ENCODE measurements at places on chromosomes 1 and 21. TPM values are rescaled to one million over a fixed set of nuclear protein-coding genes. Genes with fewer than 3 reads are reported as not detected.

The SLAMF6 gene
- not detected for total RNA-seq

The SNX7 gene
- total RNA-seq: 19.0 TPM

The AJAP1 gene
- not detected for total RNA-seq

The ACTL8 gene
- total RNA-seq: not detected

The AHDC1 gene
- total RNA-seq: 1.7 TPM

The NHLH1 gene
- 0.27 TPM for total RNA-seq

The ICOSLG gene
- 0.40 TPM for total RNA-seq

The PDE4B gene
- total RNA-seq: 83.5 TPM

The SLC35F3 gene
- 2.5 TPM for total RNA-seq

The FNDC5 gene
- 0.59 TPM for total RNA-seq

The SPOCD1 gene
- 0.81 TPM for total RNA-seq

The FCGR3B gene
- not detected for total RNA-seq

The SLC6A9 gene
- total RNA-seq: 12.9 TPM

The MAGI3 gene
- 4.1 TPM for total RNA-seq

The MYOG gene
- total RNA-seq: not detected

The PGBD5 gene
- not detected for total RNA-seq

The EPHB2 gene
- total RNA-seq: 0.23 TPM

The OLIG1 gene
- total RNA-seq: not detected

The CHIA gene
- not detected for total RNA-seq

The ZNF648 gene
- not detected for total RNA-seq

The ELAPOR1 gene
- total RNA-seq: 0.23 TPM

The CFHR3 gene
- total RNA-seq: 5.0 TPM

The OLIG2 gene
- total RNA-seq: not detected

The TSPAN1 gene
- total RNA-seq: 0.07 TPM

The WDR64 gene
- not detected for total RNA-seq

The ZNF695 gene
- 13.1 TPM for total RNA-seq

The C1orf74 gene
- 5.4 TPM for total RNA-seq

The MNDA gene
- not detected for total RNA-seq

The PLPPR5 gene
- not detected for total RNA-seq

The ZC3H12A gene
- 12.3 TPM for total RNA-seq

The TNFSF18 gene
- total RNA-seq: 4.5 TPM

The ALX3 gene
- not detected for total RNA-seq

The IFFO2 gene
- total RNA-seq: 15.5 TPM

The TLCD4 gene
- 10.5 TPM for total RNA-seq

The ALPL gene
- total RNA-seq: 0.12 TPM

The HMCN1 gene
- 1.2 TPM for total RNA-seq

The PLA2G2C gene
- total RNA-seq: not detected

The DMRTA2 gene
- total RNA-seq: 10.7 TPM

The KLF17 gene
- total RNA-seq: not detected

The TOR3A gene
- 98.0 TPM for total RNA-seq

The SLC2A5 gene
- not detected for total RNA-seq

The HEYL gene
- 0.77 TPM for total RNA-seq

The ITLN1 gene
- not detected for total RNA-seq

The SEC16B gene
- 0.38 TPM for total RNA-seq

The IQCC gene
- total RNA-seq: 2.9 TPM

The ZYG11B gene
- 12.6 TPM for total RNA-seq

The NBPF4 gene
- total RNA-seq: not detected

The CD5L gene
- not detected for total RNA-seq

The S100A12 gene
- not detected for total RNA-seq

The OR10K1 gene
- total RNA-seq: not detected

The SELL gene
- not detected for total RNA-seq

The USH2A gene
- 0.02 TPM for total RNA-seq

The TMEM240 gene
- 0.67 TPM for total RNA-seq

The IL10RB gene
- total RNA-seq: 25.4 TPM

The PGLYRP3 gene
- total RNA-seq: not detected

The LRRC42 gene
- 17.6 TPM for total RNA-seq

The SMYD2 gene
- total RNA-seq: 45.0 TPM

The FCER1A gene
- total RNA-seq: 0.15 TPM

The KRTAP22-1 gene
- total RNA-seq: not detected

The WNT9A gene
- 0.06 TPM for total RNA-seq

All from NCI-H460 (cell line).